ENCODE measurements at places on chromosomes 2 and 18.

GRCh38 chr2:199509403-199509802 is 51.7 kb upstream of the SATB2 start:
- no peak for DNase-seq

DNA sequence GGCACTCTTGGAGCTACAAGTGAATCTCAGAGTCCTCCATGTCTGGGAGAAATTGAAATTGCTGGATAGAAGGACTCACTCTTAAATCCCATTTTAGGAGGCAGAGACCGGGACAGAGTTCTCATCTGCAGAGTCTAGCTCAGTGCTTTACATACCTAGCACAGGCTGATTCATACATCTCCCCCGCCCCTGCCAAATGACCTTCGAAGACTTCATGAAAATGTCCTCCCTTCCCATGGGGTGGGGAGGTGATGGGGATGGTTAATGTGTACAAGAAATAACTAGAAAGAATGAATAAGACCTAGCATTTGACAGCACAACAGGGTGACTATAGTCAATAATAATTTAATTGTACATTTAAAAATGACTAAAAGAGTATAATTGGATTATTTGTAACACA is 8.2 kb upstream of the SERPINB5 start:
- no peak for DNase-seq

DNA sequence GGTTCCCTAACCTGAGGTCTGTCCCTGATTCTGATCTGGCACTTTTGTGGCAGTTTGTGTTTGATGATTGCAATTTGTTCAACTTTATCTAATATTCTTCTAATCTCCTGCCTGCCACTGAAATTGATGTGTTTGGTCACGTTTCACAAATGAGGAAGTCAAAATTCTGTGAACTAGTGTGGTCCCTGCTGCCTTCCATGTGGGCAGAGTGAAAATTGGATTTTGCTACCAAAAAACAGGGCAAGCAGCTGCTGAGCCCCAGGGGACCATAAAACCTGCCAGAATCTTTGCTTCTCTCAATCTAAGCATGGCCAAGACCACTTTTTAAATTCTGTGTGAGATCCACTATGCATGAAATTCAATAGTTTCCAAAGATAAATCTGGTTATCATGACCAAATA is 195.5 kb upstream of the CYRIA start:
- no peak for DNase-seq

GRCh38 chr2:73984203-73984921 is at the start of gene TET3:
TSS of gene TET3 (plus strand) at chr2:73984910. CDS start at chr2:73986404, 1,494 bp downstream.
- DNase-seq: no peak

GRCh38 chr2:174493549-174494331 is 6.9 kb upstream of the GPR155 start:
- DNase-seq: no peak

GRCh38 chr2:110149330-110150220 is 34.0 kb upstream of the MALL start:
- peak; percentile 67 for DNase-seq

DNA sequence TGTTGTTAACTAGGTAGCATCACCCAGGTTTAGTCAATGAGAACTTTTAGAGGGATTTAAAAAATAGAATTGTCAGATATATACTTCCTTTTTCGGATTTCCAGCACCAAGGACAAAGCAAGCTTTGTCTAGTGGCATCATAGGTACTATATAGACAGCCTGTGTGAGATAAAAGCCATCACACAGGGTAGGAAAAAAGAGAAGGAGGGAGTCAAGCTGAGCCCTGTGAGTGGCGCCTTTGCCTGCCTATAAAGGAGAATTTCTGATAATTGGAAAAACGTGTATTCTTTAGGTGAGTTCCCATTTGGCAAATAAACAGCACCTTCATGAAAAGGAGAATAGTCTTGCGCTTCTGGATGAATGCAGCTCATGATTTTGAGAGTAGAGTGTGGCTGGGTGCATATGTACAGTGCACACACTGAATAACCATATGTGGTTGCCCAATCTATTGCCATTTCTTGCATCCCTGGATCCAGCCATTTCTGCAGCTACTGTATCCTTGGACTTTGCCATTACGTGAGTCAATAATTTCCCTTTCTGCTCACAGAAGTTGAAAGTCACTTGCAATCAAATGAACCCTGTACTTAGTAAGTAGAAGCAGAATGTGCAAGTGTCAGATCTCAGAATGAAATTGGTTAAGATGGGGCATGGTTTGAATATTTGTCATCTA is 559.9 kb upstream of the MEX3C start:
- no peak for DNase-seq

- DNase-seq: no peak
Measured at GRCh38 chr2:158903711-158904405, 64.6 kb upstream of the TANC1 start.

GRCh38 chr18:33536904-33537303 is 41.1 kb upstream of the ASXL3 start:
- no peak for DNase-seq

GRCh38 chr2:159728629-159729028 is 16.3 kb downstream of the MARCHF7 start:
- DNase-seq: no peak

- DNase-seq: no peak
Measured at GRCh38 chr2:62343636-62344337, 147.9 kb downstream of the B3GNT2 start.

- no peak for DNase-seq
Measured at GRCh38 chr2:151575338-151575737, 158.9 kb downstream of the NEB start.

GRCh38 chr2:225428360-225428759 is 28.9 kb downstream of the NYAP2 start:
- no peak for DNase-seq

DNA sequence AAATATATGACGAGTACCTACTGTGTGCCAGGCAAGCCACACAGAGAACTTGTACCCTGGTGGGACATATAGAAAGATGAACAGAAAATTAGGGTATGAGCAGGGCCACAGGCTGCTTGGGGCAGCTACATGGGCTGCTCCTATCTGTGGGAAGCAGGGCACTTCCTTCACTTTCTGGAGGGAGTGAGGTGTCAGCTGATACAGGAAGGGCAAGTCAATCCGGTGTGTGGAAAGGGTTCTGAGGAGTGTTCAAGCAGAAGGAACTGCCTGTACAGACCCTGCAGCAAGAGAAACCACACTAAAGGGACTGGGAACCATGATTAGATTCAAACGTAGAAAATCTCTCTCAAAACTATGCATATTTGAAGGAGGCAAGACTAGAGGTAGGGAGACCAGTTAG is 58.6 kb upstream of the BCL11A start:
- DNase-seq: no peak

GRCh38 chr2:183604065-183604464 is 479.8 kb downstream of the NUP35 start:
- DNase-seq: no peak

DNA sequence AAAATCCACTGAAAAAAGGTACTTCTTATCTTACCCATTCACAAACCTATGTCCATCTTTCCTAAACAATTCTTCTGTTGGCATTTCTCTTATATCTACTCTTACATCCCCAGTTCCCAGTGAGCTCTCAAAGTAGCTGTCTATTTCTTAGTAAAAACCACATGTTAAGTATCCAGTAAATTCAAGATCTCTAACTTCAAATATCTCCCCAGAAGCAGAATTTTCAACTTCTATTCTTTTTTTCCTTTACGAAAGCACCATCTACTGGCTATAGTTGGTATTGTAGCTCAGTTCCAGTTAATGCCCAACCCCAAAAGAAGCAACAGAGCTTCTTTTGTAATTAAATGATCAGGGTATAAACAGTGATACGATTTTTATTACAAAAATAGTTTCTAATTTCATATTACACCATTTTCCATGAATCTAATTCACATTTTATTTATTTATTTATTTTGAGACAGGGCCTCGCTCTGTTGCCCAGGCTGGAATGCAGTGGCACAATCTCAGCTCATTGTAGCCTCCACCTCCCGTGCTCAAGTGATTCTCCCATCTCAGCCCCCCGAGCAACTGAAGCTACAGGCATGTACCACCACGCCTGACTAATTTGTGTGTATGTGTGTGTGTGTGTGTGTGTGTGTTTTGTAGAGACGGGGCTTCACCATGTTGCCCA is 28.5 kb downstream of the HRH4 start:
- no peak for DNase-seq

DNA sequence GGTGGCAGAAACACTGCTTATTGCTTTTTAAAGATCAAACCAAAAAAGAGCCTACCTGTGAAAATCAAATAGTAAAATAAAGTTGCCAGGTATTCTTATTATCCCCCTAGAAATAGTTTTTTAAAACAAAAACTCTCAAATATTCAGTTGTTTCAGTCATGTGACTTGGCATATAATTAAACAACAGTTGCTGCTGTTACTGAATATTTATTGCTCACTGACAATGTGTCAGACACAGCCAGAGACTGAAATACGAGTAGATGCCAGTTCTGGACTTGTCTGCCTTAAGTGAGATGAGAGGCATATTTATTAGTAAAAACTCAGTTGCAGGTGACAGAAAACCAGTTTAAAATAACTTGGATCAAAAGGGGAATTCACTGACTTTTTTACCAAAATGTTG is 106.0 kb upstream of the RAB12 start:
- no peak for DNase-seq

GRCh38 chr2:67208887-67209500 is 188.1 kb upstream of the ETAA1 start:
- no peak for DNase-seq

- DNase-seq: no peak
Measured at GRCh38 chr2:174223388-174223787, 24.9 kb downstream of the OLA1 start.

DNA sequence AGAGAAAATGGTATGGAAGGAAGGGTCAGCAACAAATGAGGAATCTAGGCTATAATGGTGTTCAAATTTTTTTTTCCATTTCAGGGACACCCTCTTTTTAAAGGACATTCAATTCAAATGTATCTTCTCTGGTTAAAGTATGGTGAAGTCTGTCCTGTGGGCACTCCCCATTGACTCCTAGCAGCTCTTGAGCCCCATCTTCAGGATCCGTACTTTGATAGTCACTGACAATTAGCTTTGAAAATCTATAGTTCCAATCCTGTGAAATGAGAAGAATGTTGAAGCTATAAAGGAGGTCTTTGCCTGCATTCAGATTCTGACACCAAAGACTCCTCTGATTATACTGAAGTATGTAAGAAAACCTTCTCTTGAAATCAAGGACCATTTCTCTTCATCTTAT is 43.3 kb downstream of the KCNH7 start:
- no peak for DNase-seq

GRCh38 chr2:23566241-23567142 is 181.5 kb downstream of the KLHL29 start:
- DNase-seq: no peak

DNA sequence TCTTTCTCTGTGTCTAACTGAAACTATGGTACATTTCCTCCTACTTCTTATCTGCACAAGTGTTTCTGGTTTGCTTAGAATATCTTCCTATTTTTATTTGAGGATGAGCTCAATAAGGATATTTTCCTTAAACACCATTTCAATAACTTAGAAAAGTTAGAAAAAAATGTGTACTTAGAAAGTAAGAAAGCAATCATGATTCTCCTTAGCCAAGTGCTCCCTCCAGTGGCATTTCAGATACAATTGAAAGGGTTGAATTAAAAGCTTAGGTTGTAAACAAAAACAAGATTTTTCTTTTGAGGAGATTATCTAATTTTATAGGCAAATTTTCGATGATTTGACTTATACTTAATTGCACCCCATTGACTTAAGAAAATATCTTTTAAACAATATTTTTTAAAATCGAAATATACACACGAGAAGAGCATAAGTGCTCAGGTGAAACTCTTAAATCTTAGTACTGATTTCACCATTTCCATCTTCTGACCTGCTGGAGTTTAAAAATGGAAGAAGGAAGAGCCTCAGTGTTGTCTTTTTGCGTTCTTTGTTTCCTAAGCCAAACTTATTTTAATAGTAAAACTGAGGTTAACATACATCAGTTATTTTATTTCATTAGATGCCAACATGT is 26.9 kb downstream of the C18orf63 start:
- no peak for DNase-seq

GRCh38 chr2:37453027-37453426 is 108.6 kb downstream of the QPCT start:
- DNase-seq: no peak

- no peak for DNase-seq
Measured at GRCh38 chr18:48139431-48140347, 209.2 kb upstream of the SMAD2 start.

- DNase-seq: no peak
Measured at GRCh38 chr2:237863689-237864443, 4.4 kb downstream of the RAMP1 start.

DNA sequence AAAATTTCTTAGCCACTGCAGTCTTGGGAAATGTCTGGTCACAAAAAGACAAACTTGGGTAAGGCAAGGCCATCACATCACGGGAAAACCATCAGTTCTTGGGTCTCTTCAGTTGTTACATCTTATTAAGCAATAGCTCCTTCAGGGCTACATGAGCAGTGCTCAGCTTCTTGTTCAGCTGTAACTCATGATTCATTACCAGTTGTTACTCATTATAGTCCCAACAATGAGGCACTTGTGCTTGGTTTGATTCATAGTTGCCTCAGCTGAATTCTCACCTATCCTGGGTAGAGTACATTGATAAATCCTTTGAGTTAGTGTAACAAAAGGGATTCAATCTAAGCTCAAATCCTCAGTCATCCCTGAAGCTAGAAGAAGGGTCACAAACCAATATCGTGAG is 102.4 kb upstream of the DCC start:
- DNase-seq: no peak

GRCh38 chr18:78296166-78296565 is 683.5 kb upstream of the SALL3 start:
- DNase-seq: no peak

- DNase-seq: no peak
Measured at GRCh38 chr2:86296947-86297346, 40.5 kb downstream of the REEP1 start.

- no peak for DNase-seq
Measured at GRCh38 chr2:25381502-25381901, 39.8 kb upstream of the DNMT3A start.

- DNase-seq: no peak
Measured at GRCh38 chr18:25247725-25248124, 104.2 kb downstream of the ZNF521 start.

GRCh38 chr2:23789012-23789411 is 137.9 kb downstream of the ATAD2B start:
- no peak for DNase-seq

- no peak for DNase-seq
Measured at GRCh38 chr18:10557085-10557677, 31.4 kb downstream of the NAPG start.

DNA sequence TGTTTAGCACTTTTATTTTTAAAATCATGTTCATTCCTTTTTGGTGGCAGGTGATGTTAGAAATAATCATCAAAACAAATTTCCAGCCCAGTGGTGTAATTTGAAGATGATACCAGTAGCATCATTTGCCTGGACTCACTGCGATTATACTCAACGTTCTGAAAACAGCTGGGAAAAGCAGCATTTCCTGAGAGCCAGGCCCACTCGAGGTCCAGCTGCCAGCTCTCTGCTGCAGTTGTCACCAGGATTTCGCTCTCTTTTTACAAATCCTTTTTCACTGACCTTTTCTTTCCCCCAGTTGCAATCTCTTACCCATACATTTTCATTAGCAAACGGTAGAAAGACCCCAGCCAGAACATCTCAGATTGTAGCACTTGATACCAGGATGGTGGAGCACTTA is 110.6 kb upstream of the LYPD1 start:
- no peak for DNase-seq
